NK-92 treated with Interleukin-12 subunit alpha and Interleukin-12 subunit beta, amount 100 ng/mL, for 24 hours (cell line): ENCODE measurements at places on chromosomes 13 and 19.

DNA sequence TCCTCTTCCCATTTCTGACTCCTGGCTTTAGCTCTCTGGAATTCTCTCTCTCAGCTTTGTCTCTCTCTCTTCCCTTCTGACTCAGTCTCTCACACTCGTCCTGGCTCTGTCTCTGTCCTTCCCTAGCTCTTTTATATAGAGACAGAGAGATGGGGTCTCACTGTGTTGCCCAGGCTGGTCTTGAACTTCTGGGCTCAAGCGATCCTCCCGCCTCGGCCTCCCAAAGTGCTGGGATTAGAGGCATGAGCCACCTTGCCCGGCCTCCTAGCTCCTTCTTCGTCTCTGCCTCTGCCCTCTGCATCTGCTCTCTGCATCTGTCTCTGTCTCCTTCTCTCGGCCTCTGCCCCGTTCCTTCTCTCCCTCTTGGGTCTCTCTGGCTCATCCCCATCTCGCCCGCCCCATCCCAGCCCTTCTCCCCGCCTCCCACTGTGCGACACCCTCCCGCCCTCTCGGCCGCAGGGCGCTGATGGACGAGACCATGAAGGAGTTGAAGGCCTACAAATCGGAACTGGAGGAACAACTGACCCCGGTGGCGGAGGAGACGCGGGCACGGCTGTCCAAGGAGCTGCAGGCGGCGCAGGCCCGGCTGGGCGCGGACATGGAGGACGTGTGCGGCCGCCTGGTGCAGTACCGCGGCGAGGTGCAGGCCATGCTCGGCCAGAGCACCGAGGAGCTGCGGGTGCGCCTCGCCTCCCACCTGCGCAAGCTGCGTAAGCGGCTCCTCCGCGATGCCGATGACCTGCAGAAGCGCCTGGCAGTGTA is 2.7 kb downstream of the APOE start:
- DNase-seq = no peak

GRCh38 chr19:6674868-6675305 is 4.9 kb upstream of the TNFSF14 start:
- DNase-seq = peak; percentile 91

DNA sequence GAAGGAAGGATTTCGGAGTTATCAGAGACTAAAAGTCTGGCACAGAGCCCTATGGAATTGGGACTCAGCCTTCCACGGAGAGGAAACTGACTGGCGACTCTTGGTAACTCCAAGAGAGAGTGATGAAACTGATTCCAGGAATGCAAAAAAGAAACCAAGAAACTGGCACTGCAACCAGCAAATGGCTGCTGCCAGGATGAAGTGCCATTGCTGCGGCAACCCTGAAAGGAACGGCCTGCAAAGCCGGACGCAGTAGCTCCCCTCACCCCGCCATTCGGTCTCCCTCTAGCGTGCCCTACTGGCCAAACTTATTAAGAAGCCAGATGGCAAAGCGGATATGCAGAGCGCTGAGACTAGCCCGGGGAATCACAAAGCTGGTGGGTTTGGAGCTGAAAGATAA is 236.0 kb downstream of the PCDH9 start:
- no peak for DNase-seq

DNA sequence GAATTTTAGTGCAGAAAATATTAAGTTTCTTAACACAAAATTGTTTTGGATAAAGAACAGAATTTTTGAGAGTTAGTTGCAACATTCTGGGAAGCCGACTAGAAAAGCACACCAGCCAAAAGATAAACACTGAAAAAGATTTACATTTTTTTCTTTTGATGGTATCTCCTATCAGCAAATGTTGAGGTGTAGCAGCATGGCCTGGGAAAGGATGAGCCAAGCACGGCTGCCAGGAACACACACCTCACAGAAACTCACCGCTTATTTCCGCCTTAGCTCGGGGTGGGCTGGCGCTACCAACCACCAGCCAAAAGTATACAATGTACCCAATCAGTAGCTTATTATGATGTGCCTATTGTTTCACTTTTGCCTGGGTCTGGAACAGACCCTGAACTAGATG is 134.7 kb downstream of the MIPEP start:
- DNase-seq = no peak

DNA sequence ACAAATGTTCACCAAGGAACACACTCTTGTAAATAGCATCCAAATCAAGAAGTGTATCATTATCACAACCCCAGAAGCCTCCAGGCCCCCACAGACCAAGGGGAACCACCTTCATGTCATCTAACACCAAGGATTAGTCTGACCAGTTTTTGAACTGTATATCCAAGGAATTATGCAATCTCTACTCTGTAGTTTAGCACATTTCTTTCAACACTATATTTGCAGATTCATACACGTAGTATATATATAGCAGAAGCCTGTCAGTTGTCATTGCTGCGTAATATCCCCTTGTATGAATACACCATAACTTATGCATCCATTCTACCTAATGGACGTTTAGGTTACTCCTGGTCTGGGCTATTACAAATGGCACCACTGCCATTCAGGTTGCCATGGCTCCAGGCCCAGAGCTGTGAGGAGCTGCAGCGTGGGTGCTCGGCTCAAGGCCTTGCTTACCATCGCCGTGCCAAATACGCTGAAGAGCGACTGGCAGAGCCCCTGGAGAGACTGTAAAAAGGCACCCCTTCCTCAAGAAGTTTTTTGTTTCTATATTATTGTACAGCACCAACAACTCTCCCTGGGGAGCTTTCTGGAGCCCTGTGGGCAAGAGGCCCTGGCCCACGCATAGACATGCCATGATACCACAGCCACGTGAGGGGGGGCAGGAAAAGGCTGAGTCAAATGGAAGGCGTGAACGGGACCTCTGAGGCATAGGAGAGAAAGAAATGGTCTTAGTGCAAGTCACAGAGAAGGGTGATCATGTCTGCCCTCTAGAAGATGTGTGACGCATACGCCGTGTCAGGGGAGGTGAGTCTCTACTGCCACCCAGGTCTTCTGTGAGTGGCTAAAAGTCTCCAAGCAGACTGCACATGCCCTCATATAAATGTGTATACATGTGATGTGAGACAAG is 10.8 kb downstream of the LATS2 start:
- no peak for DNase-seq

DNA sequence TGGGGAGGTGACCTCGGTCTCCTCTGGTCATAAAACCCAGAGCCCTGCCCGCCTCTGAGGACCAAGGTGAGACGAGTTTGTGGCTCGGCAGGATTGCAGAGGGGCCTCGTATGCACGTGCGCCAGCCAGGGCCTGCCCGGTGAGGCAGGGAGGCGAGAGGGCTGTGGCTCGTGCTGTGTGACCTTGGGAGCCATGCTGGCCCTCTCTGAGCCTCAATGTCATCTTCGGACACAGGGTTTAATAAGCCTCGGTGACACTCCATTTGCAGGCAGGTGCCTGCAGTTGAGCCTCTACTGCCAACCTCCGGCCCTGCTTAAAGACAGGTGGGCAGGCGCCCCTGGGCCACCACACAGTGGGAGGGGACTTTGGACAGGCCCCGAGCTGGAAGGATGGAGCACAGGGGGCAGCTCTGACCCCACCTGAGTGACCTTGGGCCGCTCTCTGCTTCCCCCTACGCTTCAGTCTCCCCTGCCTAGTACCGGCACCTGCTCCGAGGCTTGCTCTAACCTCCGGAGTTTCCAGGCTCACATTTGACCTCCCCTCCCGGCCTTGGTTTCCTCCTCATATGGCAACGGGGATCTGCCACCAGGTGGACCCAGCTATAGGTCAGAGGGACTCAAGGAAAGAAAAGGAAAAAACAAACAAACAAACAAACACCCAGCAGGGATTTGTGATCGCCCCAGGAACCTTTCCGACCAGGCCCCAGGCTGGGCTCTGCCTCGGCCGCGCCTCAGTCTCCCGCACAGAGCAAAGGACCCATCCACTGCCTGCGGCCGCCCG is 3.1 kb downstream of the ZBTB7A start:
- DNase-seq = no peak

GRCh38 chr19:57103573-57104277 is 16.1 kb upstream of the USP29 start:
- peak; percentile 25 for DNase-seq

DNA sequence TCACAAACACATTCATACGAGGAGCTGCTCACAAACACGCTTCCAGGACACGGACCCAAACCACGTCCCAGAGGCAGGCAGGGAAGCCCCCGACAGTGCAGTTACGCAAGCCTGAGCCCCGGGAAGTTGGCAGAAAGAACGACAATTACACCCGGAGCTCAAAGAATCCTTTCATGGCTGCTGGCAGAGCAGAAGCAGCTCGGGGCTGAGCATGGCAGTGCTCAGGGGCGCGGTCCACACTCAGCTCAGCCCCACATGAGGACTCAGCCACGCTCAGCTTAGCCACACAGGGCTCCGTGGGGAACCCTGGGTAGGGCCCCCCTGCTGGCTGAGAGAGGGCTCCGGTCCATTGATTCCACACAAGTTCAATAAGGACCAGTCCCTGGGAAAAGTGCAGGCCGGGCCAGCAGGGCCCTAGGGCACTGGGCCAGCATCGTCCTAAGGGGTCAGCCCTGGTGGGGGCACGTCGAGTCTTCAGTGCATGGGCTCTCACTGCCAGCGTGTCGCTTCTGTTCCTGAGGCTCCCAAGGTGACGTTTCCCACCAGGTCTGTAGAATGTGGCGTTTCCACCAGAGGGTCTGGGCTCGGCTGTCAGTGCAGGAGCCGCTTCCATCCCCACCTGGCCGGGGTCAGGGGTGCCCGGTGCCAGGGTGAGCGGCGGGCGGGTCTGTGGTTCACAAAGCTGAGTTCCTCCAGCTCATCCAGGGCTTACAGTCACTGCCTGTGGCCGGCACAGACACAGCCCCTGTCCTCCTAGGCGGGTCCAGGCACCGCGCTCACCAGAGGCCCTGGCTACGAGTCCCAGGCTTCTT is 23.1 kb downstream of the GAS6 start:
- no peak for DNase-seq

DNA sequence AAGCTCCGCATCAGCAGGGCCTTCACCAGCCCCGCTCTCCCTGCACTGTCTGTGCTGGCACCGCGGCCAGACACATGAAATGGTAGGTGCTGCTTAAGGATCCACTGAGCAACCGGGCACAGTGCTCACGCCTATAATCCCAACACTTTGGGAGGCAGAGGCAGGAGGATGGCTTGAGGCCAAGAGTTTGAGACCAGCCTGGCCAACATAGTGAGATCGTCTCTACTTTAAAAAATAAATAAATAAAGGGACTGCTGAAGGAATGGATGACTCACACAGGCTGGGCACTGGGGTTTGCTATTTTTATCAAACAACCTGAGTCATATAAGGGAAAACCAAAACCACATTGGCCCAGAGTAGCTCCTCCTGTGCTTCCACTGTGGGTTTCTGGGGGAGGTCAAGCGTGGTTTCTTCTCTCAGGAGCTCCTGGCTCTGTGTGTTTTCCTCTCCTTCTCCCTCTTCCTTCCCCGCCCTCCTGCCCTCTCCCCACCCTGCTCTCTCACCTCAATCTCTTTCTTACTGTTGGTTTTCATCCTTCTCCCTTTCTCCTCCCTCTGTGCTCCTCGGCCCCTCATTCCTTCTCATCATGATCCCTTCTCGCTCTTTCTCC is 21.3 kb downstream of the VRK3 start:
- DNase-seq = peak; percentile 55

GRCh38 chr13:94583926-94584325 is 12.0 kb downstream of the TGDS start:
- DNase-seq = no peak

GRCh38 chr19:11198175-11198534 is 810 bp upstream of the KANK2 start:
- no peak for DNase-seq

- DNase-seq = no peak
Measured at GRCh38 chr13:39415008-39415802, 187.8 kb downstream of the LHFPL6 start.

- DNase-seq = no peak
Measured at GRCh38 chr19:10474962-10475451, 28.1 kb downstream of the KEAP1 start.

- no peak for DNase-seq
Measured at GRCh38 chr13:47845981-47846380, 155.1 kb downstream of the SUCLA2 start.

DNA sequence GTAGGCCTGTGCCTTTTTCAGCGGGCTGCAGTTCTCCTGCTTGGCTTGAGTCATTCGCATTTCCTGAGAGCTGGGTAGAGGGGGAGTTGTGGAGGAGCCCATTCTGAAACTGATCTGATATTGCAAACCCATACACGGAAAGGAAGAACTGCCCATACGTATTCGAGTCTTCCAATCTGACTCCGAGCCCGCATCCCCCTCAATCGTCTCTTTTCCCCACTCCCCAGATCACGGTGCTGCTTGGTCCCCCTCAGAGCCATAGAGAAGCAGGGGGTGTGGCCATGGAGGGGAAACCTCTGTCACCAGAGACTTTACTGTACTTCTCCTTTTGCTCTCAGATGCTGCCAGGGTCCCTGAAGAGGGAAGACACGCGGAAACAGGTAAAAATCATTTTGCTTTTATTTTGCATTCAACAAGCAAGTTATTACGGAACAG is at the start of gene CD22:
Gene CD22, plus strand, starts transcription at position 337 of the 435 bp plus-strand sequence. CDS start 2,854 bp downstream, outside the sequence.
- DNase-seq = no peak

- no peak for DNase-seq
Measured at GRCh38 chr13:29791997-29792780, 58.2 kb downstream of the UBL3 start.

DNA sequence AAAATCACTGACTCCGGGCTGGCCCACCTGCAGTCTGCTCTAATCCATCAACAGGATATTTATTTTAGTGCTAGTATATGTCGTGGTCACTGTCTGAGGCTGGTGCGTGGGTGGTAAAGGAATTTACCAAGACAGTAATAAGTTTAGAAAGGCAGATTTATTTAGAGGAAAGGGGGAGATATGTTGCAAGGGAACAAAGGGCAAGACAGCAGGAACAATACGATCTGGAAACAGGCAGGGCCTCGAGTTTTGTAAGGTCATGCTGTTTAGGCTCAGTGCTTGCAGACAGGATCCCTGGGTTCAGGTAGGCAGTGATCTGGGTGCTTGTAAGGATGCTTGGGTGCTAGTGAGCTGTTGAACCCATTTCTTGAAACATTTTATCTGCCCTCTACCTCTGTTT is 748.2 kb upstream of the SLITRK5 start:
- DNase-seq = no peak

GRCh38 chr13:64525687-64526086 is 2704.4 kb downstream of the PCDH9 start:
- DNase-seq = no peak

DNA sequence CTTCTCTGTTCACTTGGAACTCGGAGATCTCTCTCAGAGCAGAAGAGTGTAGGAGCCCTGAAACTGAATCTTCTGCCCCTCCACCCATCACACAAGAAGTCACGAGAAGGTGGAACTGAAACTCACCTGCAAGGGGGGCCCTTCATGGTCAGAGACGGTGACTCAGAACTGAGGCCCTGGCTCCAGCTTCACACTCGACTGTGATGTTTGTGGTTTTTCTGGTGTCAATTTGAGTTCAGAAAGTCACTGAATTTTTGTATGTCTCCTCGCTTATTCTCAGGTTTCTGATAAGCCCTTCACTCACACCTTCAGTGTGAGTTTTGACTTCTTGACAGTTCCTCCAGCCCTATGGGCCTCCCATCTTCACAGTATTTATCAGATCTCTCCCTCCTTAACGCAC is 23.1 kb downstream of the SIGLEC5 start:
- DNase-seq = peak; percentile 76
